ENCODE measurements at places on chromosomes 5 and 9.

GRCh38 chr9:113228130-113228665 lies 6.9 kb downstream of the SLC31A1 start:
- no peak for DNase-seq

DNA sequence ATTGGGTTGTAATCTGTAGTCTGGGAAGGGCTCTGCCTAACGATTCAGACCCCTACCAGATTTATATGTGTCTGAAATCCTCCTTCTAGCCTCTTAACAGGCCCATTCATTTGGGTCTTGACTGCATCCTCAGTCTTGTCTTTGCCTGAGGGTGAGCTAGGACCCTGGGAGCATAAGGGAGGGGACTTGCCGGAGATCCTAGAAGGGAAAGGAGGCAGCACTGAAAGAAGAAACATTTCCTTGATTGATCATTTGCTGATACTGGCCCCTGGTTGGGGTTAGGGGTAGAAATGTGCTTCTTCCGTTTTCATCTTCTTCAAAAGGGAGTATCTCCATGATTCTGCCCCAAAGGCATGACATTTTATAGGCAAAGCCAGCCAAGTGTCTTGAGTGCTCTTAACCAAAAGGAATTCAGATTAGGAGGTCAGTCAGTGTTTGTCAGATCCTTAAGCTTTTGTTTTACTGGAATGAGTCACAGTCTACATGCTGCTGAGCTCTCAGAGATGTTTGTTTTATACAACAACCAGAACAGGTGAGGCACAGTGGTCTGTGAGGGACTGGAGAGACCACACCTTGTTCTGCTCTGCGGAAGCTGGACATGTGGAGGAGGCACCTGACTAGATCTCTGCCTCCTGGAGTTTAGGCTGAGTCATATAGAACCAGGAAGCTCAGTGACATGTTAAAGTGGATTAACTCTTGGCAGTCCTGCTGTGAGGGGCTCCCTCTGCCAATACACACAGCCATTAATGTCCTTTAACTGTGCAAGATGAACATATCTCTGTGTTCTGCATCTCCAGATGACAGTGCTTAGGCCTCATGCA lies 37.7 kb downstream of the PCDHAC2 start:
- DNase-seq, result no peak

GRCh38 chr5:38426490-38426889 lies 130.0 kb downstream of the LIFR start:
- peak; percentile 31 for DNase-seq

DNA sequence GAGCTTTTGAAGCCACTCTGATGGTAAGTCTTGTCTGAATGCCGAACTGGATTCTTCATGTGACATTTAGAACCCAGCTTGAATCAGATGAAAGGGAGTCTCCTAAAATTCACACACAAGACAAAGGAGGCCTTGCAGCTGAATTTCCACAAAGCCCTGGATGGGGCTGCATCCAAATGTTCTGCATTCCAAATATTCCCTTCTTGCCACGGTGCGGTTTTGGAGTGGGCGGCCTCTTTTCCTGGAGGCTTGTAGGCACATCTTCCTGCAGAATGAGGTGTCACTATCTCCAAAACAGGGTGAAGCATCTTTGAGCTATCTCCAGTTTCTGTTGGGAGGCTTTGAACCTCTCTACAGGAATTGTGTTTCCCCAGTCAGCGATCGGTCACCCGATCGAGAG lies 342.7 kb downstream of the ARHGEF28 start:
- DNase-seq, result no peak

GRCh38 chr5:128349044-128349858 lies 188.8 kb downstream of the FBN2 start:
- DNase-seq, result no peak

GRCh38 chr5:149464796-149465489 lies 85.9 kb upstream of the IL17B start:
- peak; percentile 38 for DNase-seq

DNA sequence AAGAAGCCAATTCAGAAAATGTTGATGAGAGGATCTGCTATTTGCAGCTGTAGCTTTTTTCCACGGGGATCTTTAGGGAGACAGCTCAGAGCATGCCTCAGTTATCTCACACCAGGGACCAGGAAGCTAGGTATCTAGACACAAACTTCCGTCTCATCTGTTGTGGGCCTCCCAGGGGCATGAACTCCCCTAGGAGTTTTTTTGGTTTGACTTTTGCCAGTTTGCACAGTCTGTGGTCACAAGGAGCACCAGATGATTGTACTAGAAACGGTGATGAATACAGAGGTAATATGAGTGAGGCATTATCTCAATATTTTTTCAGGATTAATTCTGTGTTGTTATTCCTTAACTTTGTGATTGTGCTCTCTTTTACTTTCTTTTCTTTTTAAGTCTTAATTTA lies 533.2 kb upstream of the SEMA6A start:
- no peak for DNase-seq

DNA sequence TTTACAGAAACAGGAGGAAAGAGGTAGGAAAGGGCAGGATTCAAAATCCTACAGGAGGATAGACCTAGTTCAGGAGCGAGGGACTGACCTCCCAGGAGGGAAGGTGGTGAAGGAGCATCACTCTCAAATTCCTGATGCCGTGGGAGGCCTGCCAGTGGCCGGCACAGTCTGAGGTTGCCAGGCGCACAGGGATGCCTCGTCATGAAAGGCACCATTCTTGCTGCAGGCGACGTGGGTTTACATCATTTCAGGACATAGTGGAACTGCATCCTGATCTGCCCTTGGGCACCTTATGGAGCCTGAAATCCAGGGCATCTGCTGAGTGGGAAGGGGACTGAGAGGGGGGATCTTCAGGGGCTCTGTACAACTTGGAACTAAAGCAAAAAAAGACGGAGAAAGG lies 163.2 kb upstream of the S1PR3 start:
- DNase-seq, result peak; percentile 57

DNA sequence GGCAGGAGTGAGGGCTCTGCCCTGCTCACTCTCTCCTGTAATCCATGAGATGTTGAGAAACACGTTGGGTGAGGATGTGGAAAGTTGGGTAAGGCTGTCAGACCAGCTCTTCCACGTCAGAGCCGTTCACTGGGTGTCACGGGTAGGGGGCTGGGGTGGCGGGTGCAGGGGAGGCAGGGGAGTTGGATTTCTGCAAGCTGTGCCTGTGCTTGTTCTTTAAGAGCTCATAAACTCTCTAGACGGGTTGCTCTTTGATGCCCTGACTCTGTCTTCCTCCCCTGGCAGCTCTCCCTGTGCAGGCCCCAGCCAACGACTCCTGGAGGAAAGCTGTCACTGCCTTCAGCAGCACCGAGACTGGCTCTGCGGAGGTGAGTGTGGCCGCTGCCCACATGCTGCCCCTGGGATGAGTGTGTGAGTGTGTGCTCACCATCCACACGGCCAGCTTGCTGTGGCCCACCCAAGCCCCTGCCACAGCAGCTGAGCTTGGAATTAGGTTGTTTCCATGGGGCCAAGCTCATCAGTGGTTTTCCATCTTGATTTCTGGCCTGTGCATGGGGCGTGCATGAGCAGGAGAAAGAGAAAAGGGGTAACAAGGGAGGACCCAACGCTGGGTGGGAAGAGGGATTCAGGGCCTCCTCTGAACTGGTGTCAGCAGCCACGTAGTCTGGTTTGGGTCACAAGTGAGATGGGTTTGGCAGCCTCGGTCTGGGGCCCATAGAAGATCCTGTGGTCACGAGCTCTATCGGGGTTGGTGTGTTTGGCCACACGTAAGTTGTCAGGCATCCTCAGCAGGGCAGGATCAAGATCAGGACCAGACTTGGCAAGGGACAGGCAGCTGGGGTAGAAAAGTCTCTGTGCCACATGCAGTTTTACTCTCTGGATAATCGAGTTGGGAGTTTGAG lies 21.0 kb upstream of the POMT1 start:
- DNase-seq, result no peak

DNA sequence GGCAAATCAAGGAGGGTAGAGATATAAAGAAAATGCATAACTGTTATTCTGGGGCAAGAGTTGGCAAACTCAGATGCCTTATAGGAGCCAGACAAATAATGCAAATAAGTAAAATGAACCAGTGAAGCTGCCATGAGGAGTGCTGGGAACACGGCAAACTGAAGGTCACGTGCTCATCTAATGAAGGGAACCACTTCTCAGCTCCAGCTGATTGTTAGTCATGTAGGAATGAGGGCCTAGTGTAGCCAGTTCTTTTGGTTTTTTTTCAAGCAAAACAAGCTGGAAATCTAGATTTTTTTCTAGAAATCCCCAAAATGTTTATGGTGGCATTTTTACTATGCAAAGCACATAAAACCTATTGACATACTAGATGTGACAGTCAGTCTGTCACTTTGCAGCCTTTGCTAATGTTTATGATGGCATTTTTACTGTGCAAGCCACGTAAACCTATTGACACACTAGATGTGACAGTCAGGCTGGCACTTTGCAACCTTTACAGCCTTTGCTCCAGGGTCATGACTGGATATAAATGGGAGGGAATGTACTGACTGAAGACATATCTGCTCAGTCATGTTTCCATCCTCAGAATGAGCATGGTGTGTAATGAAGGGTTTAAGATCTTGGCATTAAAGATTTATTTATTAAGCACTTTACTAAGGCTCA lies 39.4 kb downstream of the RUSC2 start:
- DNase-seq, result no peak

DNA sequence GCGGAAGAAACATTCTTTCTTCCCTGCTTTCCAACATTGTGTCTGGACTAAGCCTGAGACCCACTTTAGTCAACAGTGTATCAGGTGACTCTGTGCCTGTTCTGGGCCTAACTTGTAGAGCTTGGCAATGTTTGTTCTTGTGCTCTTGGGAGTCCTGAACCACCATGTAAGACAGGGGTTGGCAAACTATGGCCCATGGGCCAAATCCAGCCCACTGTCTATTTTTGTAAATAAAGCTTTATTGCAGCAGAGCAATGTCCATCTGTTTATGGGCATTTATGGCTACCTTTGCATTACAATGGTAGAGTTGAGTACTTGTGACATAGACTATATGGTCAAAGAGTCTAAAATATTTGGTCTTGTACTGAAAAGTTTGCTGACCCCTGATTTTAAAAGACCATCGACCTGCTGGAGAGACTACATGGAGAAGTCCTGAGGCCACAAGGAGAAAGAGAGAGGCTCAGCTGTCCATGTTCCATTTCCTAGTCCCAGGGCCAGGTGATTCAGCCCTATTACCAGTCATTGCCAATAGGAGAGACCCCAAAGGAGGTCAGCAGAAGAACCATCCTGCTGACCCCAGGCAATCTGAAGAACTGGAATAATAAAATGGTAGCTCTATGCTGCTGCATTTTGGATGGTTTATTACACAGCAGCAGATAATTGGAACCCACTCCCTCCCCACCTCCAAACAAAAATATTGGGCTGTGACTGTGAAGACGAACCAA lies 211.3 kb downstream of the AUH start:
- no peak for DNase-seq

- DNase-seq, result no peak
These were observed 53.1 kb upstream of the TGFBR1 start for GRCh38 chr9:99051851-99052250.

DNA sequence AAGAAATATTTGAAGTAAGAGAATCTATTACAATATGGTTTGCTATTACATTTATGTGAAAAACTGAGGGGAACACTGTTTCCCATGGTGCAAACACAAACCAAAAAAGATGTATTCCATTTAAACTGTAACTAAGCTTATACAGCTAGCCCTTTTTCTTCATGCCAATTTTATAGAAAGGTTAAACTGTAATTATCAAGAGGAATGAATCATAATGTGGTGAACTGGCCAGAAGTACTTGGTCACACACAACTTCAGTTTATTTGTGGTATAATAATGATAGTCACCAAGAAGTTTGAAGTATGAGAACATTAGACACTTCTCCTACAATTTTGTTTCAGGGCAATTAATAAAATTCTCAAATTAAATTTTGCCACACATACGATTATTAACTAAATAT lies 177.9 kb downstream of the XRCC4 start:
- DNase-seq, result peak; percentile 63

GRCh38 chr9:87087197-87087596 lies 139.9 kb upstream of the GAS1 start:
- no peak for DNase-seq

GRCh38 chr9:3553076-3553765 lies 27.4 kb upstream of the RFX3 start:
- no peak for DNase-seq

- no peak for DNase-seq
These were observed 27.6 kb downstream of the KCNMB1 start for GRCh38 chr5:170361616-170362015.

Measured in fibroblast of gingiva (primary cell).